ENCODE measurements at places on chromosomes 4 and X.

DNA sequence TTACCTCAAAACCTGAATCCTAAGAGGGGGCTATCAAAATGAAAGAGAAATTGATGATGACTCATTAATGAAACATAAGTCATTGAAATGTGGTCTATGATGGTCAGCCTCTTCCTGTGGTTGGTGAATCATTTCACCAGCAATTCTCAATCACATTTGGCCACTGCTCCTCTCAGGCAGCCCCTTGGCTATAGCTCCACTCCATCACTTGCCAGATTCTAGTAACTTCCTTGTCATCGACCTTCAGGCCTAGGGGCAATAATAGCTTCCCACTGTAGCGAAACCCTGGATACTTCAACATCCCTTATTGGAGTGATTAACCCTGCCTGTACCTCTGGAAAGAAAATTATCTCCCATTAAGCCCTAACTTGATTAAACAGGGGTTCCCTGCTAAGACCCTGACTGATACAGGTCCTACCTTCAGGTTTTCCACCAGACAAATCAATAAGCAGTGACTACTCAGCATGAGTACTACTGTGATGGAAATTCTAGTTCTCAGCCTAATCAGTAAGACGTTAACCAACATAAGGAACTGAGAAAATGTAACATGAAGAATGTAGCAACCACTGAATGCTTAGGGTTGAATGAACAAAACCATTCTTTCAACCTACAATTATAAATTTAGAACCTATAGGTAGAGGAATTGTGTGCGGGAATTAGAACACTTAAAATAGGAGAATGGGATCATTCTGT, 30.4 kb downstream of the ADH7 start:
- no peak for DNase-seq

DNA sequence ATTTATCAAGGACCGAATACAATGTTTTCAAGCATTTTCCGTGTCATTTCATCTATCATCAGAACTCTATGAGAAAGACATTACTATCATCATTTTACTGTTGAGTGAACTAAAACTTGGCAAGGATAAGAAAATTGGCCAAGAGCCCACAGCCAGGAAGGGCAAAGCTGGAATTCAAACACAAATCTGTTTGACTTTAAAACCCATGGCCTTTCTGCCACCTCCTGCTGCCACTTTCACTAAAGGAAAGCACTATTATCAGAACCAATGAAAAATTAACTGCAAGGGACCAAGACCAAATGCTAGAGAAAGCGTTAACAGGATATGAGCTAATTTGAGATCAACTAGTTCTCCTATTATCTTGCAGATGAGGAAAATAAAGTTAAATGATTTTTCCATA, 2759.2 kb downstream of the ARAP2 start:
- DNase-seq, result peak; percentile 80

- no peak for DNase-seq
Observed at GRCh38 chrX:57596109-57596508, 4.3 kb downstream of the ZXDB start.

DNA sequence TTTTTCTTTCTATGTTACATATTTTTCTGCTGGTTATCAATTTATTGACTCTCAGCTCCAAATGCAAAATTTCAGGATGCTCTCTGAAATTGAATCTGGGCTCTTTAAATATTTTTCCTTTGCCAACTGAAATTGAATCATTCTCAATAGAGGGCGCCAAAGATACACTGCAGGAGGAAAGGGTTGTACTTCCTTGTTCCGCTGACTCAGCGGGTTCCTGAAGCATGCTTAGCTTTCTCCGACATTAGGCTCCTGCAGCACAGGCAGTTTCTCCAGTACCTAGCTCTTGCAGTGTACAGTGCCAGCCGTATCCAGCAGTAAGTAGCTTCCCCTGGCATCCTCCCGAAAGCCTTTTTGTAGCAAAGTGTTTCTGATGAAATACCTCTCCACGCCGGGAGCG, 28.8 kb upstream of the CFAP47 start:
- peak; percentile 33 for DNase-seq

- no peak for DNase-seq
Observed at GRCh38 chrX:11180571-11180970, 69.4 kb downstream of the HCCS start.

DNA sequence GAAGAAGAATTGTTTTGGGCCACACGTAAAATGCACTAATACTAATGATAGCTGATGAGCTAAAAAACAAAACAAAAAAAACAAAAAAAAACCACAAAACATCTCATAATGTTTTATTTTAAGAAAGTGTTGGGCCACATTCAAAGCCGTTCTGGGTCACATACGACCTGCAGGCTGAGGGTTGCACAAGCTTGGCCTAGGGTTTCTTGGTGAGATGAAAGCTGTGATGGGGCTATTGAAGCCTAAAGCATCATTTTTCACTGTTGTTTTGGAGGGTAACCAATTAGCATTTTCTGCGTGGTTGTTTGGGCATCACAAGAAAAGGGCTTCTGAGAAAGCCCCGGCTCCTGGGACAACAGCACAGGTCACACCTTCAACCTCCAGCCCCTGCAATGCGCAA, 42.5 kb upstream of the ZNF157 start:
- DNase-seq, result no peak

DNA sequence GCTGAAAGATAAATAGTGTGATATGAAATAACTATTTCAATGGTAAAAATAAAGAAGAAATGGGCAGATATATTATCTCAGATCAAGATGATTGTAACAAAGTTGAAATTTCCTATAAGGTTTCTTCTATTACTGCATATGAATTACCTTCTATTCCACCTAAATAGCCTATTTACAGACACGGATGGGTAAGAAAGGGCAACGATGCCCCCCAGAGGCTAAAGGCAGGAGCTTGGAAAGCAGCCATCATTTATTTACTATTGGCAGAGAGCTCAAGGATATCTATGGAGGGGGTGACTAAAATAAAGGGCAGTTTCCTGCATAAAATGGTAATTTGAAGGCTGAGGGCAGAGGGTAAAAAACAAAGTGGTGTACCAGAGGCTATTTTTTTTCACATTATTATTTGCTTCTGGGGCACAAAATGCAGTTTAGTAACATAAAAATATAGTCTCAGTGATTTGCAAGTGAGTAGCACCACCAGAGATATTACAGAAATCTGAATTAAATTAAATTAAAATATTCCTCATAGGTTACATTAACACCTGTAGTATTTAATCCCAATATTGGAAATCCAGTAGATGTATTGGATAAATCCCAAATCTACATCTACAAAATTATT, 123.1 kb downstream of the BTC start:
- peak; percentile 74 for DNase-seq

GRCh38 chr4:176380352-176381157, 60.8 kb downstream of the SPCS3 start:
- DNase-seq, result no peak

GRCh38 chrX:23803931-23804381, 21.0 kb downstream of the SAT1 start:
- no peak for DNase-seq

GRCh38 chrX:68363984-68364383, 69.3 kb downstream of the OPHN1 start:
- DNase-seq, result no peak

GRCh38 chrX:10171249-10171648, 14.5 kb downstream of the CLCN4 start:
- DNase-seq, result no peak

- DNase-seq, result no peak
Observed at GRCh38 chrX:16671005-16671404, 21.0 kb downstream of the S100G start.

Measured in NCI-H446 treated with DMSO at 0.1 percent for 48 hours (cell line).